ENCODE measurements at places on chromosomes 7 and 10. TPM values are rescaled to one million over a fixed set of nuclear protein-coding genes. Genes with fewer than 3 reads are reported as not detected.

- H3K4me1 ChIP-seq: peaks cover 65% of the 10 kb centered on the region
- H3K36me3 ChIP-seq: peaks cover 2% of the 10 kb centered on the region
- H3K27ac ChIP-seq: peak within 1 kb of the TSS; percentile 82
- H3K27me3 ChIP-seq: no peaks in the 10 kb centered on the region
- peak; percentile 94 for DNase-seq
Observed at GRCh38 chr10:131900350-131901152, at the start of gene PPP2R2D. PPP2R2D (plus strand) TSS chr10:131901008; CDS start chr10:131901149, 141 bp downstream.

DNA sequence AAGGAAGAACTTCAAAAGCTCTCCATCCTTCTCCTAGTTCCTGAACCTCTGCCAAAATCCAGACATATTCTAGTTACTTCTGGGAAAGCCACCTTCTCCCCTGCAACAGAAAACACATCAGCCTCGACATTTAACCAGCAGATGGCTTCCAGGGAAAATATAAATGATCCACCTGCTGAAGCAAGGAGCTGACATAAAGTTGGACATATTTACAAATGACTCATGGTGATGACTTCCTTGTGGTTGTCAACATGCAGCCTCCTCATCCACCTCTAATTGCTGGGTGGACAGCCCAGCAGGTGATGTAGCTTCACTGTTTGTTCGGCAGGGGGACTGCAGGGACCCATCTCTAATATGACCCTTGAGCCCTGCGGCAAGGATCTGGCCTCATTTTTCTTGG lies 266.0 kb downstream of the C7orf25 start:
- H3K4me3 ChIP-seq: no peak overlapping the region
- no peaks in the 10 kb centered on the region for H3K4me1 ChIP-seq
- H3K36me3 ChIP-seq: no peaks in the 10 kb centered on the region
- H3K27ac ChIP-seq: no peak overlapping the region
- DNase-seq: no peak
- H3K27me3 ChIP-seq: no peaks in the 10 kb centered on the region

- peaks cover 75% of the 10 kb centered on the region for H3K4me1 ChIP-seq
- no peaks in the 10 kb centered on the region for H3K27me3 ChIP-seq
- no peak overlapping the region for H3K4me3 ChIP-seq
- no peak overlapping the region for H3K27ac ChIP-seq
Observed at GRCh38 chr10:79079054-79079397, 10.3 kb downstream of the ZMIZ1 start.

- no peak within 1 kb of the TSS for H3K27ac ChIP-seq
- H3K4me3 ChIP-seq: no peak within 1 kb of the TSS
- peaks cover 39% of the 10 kb centered on the region for H3K27me3 ChIP-seq
- DNase-seq: no peak
Observed at GRCh38 chr7:29806208-29806994, at the start of gene WIPF3. WIPF3 (plus strand) TSS chr7:29806508; CDS start chr7:29834725, 28,217 bp downstream.

DNA sequence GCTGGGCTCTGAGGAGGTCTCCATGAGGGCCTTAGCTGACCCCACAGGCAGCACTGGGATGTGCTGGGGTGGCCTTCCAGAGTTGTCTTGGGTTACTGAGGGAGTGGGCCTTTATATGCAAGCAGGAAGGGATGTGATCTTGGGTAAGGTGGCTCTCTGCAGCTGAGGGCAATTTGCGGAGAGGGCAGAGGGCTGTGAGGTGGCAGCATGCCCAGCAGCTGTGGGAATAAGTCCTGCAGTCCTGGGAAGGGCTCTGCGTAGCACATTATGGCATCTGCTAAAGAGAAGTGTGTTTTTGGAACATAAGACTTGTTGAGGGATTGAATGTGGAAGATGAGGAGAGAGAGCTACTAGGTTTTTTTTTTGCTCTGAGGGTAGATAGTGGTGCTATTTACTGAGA lies 99.6 kb upstream of the KMT2E start:
- H3K27me3 ChIP-seq: no peaks in the 10 kb centered on the region
- no peak for DNase-seq
- no peaks in the 10 kb centered on the region for H3K36me3 ChIP-seq
- H3K4me1 ChIP-seq: no peaks in the 10 kb centered on the region

DNA sequence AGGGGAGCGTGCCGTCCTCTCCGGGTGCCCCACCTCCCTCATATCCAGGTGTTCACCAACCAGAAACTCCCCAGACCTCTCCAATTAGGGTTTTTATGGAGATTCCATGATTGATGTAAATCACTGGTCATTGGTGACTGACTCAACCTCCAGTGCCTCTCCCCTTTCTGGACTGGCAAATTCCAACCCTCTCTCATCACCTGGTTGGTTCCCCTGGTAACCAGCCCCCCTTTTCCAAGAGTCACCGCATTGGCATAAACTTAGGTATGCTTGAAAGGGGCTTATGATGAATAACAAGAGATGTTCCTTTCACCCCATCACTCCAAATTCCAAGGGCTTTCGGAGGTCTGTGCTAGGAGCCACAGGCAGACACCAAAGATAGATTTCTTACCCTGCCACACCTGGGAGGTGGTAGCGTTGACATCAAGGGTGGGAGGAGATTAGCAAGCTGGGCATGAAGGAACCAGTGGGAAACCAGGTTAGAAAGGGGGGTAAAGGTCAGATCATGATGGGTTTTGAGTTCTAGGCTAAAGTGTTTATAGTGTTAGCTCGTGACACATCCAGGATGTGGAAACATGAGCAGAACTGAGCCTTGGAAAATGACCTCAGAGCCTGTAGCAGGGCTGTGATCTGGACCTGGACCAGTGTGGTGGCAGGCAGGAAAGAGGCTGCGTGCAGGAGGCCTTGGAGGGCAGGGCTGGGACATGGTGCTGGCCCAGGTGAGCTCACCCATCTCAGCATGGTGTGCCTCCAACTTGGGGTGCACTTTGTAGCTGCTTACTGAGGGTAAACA lies 45.1 kb downstream of the CAMK1D start:
- no peak overlapping the region for H3K4me3 ChIP-seq
- H3K27ac ChIP-seq: no peak overlapping the region
- no peaks in the 10 kb centered on the region for H3K4me1 ChIP-seq
- H3K27me3 ChIP-seq: no peaks in the 10 kb centered on the region
- DNase-seq: no peak

GRCh38 chr10:30396293-30396692 lies 37.7 kb upstream of the MAP3K8 start:
- H3K36me3 ChIP-seq: no peaks in the 10 kb centered on the region
- peaks cover 2% of the 10 kb centered on the region for H3K27me3 ChIP-seq
- no peak overlapping the region for H3K27ac ChIP-seq
- no peak overlapping the region for H3K4me3 ChIP-seq

- DNase-seq: no peak
- no peak overlapping the region for H3K27ac ChIP-seq
- no peaks in the 10 kb centered on the region for H3K36me3 ChIP-seq
- H3K27me3 ChIP-seq: no peaks in the 10 kb centered on the region
- no peak overlapping the region for H3K4me3 ChIP-seq
- no peaks in the 10 kb centered on the region for H3K4me1 ChIP-seq
Observed at GRCh38 chr10:36542493-36542892, 582.9 kb upstream of the ANKRD30A start.

DNA sequence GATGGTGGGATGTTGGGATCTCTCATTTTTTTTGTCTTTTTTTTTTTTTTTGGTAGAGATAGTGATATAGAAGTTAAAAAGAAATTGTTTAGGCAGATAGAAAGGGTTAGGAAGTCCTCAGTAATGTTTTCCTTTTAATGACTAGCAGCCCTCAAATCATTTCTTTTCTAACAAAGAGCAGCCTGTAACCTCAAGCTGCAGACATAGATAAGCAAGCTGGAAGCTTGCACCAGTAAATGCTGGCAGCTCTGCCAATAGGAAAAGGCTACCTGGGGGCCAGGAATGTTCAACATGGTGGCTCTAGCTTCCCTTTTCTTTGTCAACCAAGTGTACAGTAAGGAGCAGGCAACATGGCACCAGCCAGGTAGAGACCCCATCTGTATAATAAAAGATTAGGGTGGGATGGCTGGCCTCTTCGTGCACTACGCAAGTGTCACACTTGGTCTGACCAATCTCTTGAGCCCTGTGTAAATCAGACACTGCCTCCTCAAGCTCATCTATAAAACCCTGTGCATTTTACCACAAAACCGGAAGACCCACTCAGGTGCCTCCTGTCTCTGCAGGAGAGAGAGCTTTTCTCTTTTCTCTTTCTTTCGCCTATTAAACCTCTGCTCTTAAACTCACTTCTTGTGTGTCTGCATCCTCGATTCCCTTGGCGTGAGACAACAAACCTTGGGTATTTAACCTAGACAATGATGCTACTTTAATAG lies 212.9 kb downstream of the SNX10 start:
- no peak overlapping the region for H3K4me3 ChIP-seq
- no peaks in the 10 kb centered on the region for H3K36me3 ChIP-seq
- H3K27me3 ChIP-seq: peaks cover 3% of the 10 kb centered on the region
- H3K27ac ChIP-seq: no peak overlapping the region
- no peak for DNase-seq

- H3K4me3 ChIP-seq: no peak overlapping the region
- no peak overlapping the region for H3K27ac ChIP-seq
- DNase-seq: no peak
- no peaks in the 10 kb centered on the region for H3K27me3 ChIP-seq
- peaks cover 3% of the 10 kb centered on the region for H3K4me1 ChIP-seq
Observed at GRCh38 chr7:6049780-6050179, 18.6 kb downstream of the ANKRD61 start.

DNA sequence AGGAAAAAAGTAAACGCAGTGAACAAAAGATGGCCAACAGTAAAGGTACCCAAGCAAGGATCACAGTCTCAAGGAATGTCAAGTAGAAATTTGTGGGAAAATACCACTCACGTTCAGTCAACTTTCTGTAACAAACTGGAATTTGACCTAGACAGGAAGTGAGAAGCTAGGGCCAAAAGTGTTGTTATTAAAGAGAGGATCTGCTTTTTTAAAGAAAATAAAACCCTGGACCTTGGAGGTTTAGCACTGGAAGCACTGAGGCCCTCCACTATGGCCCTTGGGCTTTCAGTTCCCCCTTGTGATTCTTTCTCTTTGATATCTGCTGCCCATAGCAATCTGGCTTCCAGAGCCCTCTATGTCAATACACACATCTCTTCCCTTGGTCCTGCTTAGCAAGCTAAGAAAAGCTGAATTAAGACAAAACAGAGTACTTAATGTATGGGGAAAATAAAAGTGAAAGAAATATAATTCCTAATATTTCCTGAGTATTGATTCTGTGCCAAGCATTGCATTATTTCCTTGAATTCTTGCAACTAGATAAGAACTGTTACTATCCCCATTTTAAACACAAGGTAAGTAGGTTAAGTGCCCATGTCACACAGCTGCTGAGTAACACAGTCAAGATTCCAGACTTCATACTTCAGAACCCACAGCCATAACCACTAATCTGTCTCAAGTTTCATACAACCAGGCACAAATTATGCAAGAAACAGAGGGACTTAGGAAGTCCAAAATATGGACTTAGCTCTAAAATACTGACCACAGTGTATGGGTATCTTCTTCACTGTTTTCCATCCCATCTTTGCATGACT lies 2.6 kb upstream of the ZNF438 start:
- H3K27ac ChIP-seq: no peak overlapping the region
- H3K27me3 ChIP-seq: no peaks in the 10 kb centered on the region
- H3K4me1 ChIP-seq: peaks cover 22% of the 10 kb centered on the region
- no peaks in the 10 kb centered on the region for H3K36me3 ChIP-seq
- no peak for DNase-seq

DNA sequence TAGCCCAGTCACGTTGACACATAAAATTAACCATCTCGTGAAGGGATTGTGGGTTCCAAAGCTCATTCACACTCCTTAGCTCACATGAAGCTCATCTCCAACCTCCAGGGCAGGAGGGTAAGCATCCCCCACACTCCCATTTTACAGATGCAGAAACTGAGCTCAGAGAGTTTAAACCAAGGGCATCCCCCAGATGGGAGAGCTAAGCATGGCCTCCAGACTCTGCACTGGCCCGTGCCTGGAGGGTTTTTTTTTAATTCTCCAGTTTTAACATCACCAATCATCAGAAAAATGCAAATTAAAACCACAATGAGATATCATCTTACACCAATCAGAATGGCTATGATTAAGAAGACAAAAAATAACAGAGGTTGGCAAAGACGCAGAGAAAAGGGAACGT lies 53.3 kb upstream of the TCF7L2 start:
- peaks cover 1% of the 10 kb centered on the region for H3K27me3 ChIP-seq
- no peak overlapping the region for H3K4me3 ChIP-seq
- H3K4me1 ChIP-seq: no peaks in the 10 kb centered on the region
- H3K27ac ChIP-seq: no peak overlapping the region

DNA sequence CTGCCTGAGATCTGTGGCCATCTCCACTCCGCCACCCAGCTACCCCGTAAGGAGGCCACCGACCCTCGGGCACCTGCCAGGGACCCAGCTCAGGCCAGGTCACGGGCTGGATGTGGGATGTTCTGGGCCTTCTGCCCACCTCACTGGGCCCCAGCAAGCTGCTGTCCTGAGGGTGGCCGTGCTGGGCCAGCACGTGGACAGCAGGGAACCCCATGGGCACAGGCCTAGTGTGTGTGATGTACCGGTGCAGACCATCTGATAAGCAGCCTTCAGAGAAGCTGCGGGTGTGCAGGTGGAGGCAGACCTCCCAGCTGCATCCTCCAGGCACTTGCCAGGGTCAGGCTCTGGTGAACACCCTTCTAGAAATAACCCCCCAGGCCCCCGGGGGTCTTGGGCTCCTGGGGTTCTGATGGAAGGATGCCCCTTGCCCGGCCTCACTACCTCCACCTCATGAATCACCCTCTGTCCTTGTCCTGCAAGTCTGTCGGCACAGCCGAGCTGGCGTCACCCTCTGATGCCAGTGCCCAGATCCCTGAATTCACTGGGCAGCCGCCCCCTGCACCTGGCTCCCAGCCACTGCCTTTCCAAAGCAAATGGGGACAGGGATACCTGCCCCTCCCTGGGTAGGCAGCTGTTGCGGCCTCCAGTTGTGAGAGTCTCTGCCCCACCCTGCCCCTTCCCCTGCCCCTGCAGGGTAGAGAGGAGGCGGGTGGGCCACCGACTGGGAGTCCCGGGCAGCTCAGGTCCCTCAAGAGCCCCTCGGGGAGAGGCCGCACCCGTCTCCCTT lies 139.8 kb downstream of the FAM53B start:
- H3K27ac ChIP-seq: no peak overlapping the region
- H3K4me3 ChIP-seq: no peak overlapping the region
- H3K36me3 ChIP-seq: no peaks in the 10 kb centered on the region
- peaks cover 8% of the 10 kb centered on the region for H3K4me1 ChIP-seq
- H3K27me3 ChIP-seq: no peaks in the 10 kb centered on the region
- DNase-seq: no peak

- no peak for DNase-seq
- no peaks in the 10 kb centered on the region for H3K4me1 ChIP-seq
- H3K4me3 ChIP-seq: no peak overlapping the region
- H3K36me3 ChIP-seq: no peaks in the 10 kb centered on the region
- no peaks in the 10 kb centered on the region for H3K27me3 ChIP-seq
Observed at GRCh38 chr10:4103603-4104002, 318.6 kb upstream of the KLF6 start.

DNA sequence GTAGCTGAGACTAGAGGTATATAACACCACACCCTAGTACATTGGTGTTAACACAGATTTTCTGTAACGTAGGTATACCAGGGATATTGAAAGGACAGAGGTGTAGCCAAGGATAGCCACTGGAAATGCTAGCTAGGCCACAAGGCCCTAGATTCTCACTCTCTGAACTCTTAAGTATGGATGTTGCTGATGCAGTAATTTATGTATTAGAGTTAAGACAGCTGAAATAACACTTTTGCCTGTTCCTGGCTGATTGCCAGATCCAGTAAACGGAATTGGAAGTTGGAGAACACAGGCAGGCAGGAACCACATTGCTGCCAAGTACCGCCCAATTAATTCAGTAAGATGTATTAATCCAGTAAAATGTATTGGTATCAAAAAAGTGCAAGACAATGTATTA lies 1.8 kb downstream of the CALU start:
- H3K36me3 ChIP-seq: peaks cover 2% of the 10 kb centered on the region
- DNase-seq: no peak
- no peaks in the 10 kb centered on the region for H3K27me3 ChIP-seq

The UBTD1 gene
- 0.80 TPM for total RNA-seq

The MBL2 gene
- total RNA-seq: not detected

The CPN1 gene
- total RNA-seq: not detected

The ZNF800 gene
- 73.9 TPM for total RNA-seq
